ENCODE measurements at places on chromosomes 16 and 17. TPM values are rescaled to one million over a fixed set of nuclear protein-coding genes. Genes with fewer than 3 reads are reported as not detected.

The KRT25 gene
- not detected for polyA plus RNA-seq

The ZNF469 gene
- 0.90 TPM for polyA plus RNA-seq

The SLC16A6 gene
- polyA plus RNA-seq, result 0.60 TPM

The EZH1 gene
- polyA plus RNA-seq, result 33.7 TPM

The LRRC75A gene
- polyA plus RNA-seq, result 8.1 TPM

The LLGL2 gene
- polyA plus RNA-seq, result 6.1 TPM

The MEIOC gene
- polyA plus RNA-seq, result 0.19 TPM

The GPR142 gene
- not detected for polyA plus RNA-seq

The ALDH3A1 gene
- polyA plus RNA-seq, result 0.25 TPM

The HSD17B1 gene
- 0.41 TPM for polyA plus RNA-seq

The PRCD gene
- polyA plus RNA-seq, result not detected

The CD300LB gene
- not detected for polyA plus RNA-seq

The AGRP gene
- not detected for polyA plus RNA-seq

The EPN3 gene
- polyA plus RNA-seq, result not detected

The TTC19 gene
- polyA plus RNA-seq, result 7.6 TPM

The RND2 gene
- 0.81 TPM for polyA plus RNA-seq

DNA sequence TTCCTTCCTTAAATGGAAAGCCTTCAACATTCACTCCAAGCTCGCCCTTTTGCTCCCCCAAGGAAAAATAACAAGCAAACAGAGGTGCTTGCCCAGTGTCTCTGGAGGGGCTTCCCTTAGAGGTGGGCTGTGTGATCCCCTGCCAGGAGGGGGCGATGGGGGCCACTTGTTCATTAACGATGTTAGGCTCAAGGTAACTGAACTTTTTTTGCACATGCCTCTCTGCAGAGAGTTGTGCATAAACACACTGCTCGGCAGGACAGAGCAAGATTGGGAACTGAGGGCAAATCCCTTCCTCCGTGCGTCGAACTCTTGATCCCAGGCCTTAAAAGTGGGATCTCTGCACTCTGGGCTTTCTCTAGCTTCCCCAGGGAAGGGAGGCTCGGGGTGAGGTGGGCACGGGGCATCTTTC, 15.5 kb upstream of the NAGLU start:
- no peak for DNase-seq

GRCh38 chr16:11367483-11367906, 22.2 kb downstream of the RMI2 start:
- DNase-seq, result no peak

DNA sequence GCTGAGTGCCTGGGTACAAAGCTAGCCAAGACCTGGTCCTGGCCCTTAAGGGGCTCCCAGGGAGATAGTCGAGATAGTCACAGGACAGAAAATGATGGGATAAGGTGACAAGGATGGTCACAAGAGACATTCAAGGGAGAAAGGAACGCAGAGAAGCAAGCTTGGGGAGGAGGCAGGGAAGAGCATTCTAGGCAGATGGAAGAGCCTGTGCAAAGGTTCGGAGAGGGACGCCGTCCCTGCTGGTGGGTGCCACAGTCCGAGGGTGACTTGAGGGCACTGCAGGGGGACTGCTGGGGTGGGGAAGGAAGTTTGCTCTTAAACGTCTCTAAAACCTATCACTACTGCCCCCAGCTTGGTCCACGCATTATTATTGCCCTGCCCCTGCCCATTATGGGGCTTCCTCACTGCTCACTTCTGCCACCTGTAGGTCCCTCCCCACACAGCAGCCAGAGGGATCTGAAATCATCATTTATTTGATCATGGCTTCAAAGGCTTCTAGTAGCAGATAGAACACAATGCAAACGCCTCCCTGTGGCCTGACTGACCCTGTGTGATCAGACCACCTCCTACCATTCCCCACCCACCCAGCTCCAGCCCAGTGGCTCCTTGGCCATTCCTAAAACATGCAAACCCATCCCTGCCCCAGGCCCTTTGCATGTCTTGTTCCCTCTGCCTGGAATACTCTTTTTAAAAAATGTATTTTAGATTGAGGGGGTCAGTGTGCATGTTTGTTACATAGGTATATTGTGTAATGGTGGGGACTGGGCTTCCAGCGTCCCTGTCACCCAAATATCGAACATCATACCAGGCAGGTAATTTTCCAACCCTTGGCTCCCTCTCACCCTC, 60.3 kb downstream of the RMI2 start:
- DNase-seq, result peak; percentile 29

- DNase-seq, result no peak
Observed at GRCh38 chr16:73853968-73854367, 442.6 kb upstream of the PSMD7 start.

DNA sequence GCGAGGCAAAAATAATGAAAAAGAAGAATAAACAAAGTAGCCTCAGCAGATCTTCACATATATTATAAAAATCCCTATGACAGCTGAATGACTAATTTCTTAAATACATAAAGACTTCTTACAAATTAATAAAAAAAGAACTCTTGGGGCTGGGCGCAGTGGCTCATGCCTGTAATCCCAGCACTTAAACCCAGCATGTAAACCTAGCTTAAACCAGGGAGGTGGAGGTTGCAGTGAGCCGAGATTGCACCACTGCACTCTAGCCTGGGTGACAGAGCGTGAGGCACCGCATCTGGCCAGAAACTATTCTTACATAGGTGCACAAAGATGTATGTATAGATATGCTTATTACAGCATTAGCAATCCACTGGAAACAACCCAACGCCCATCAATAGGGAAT, 27.7 kb downstream of the C17orf100 start:
- DNase-seq, result no peak

DNA sequence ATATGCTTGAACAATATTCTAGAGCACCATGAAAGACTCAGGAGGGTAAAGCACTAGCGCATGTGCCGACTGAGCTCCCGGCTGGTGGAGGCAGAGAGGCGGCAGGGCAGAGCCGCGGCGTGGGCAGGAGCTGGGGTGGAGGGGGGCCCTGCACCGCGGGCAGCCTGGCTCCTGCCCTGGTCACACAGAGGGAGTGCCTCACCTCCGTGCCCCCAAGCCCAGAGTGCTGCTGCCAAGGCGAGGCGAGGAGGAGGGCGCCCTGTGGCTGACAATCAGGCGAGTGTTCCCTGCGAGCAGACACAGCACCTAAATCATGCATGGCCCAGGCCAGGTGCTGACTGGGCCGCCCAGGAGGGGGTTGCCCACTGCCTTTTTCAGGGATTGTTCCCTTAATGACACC, 105.8 kb upstream of the TNRC6C start:
- DNase-seq, result no peak

- DNase-seq, result no peak
Observed at GRCh38 chr16:56960681-56961281, 969 bp upstream of the CETP start.

DNA sequence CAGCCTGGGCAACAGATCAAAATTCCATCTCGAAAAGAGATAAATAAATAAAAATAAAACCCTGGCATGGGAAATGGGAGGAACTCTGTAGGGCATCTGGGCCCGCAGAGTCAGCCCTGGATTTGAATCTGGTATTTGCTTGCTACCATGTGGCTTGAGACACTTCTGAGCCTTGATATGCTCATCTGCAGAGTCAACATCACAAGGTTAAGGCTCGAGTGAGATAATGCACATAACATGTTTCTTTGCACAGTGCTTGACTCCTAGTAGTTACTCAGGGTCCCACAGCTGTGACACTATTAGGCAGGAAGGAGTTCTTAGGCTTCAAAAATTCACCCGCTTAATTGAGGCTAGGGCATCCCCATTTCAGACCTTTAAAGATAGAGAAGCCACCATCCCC, 21.3 kb downstream of the CDK5RAP3 start:
- no peak for DNase-seq

- no peak for DNase-seq
Observed at GRCh38 chr16:23378256-23378655, 74.7 kb downstream of the COG7 start.

- no peak for DNase-seq
Observed at GRCh38 chr17:6496116-6496481, 51.8 kb downstream of the PIMREG start.

DNA sequence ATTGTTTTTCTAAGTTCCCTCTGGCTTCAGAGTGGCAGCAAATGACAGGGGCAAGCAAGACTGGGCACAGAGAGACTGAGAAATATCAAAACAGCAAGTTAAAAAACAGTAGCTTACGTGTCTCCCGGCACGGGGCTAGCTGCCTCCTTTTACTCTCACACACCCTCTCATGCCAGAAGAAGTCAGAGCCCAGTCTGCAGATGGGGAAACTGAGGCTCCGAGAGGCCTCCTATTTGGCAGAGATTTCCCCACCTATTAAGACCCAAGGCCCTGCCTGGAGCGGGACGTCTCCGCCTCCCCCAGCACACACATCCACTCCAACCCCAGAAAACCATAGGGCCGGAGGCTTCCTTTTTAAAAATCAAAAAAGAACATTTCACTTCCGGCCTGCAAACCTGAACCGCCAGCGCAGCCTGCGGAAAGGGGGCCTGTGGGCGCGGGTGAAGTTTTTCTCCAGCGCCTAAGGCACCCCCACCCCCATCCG, 832 bp downstream of the CARHSP1 start:
- DNase-seq, result no peak

DNA sequence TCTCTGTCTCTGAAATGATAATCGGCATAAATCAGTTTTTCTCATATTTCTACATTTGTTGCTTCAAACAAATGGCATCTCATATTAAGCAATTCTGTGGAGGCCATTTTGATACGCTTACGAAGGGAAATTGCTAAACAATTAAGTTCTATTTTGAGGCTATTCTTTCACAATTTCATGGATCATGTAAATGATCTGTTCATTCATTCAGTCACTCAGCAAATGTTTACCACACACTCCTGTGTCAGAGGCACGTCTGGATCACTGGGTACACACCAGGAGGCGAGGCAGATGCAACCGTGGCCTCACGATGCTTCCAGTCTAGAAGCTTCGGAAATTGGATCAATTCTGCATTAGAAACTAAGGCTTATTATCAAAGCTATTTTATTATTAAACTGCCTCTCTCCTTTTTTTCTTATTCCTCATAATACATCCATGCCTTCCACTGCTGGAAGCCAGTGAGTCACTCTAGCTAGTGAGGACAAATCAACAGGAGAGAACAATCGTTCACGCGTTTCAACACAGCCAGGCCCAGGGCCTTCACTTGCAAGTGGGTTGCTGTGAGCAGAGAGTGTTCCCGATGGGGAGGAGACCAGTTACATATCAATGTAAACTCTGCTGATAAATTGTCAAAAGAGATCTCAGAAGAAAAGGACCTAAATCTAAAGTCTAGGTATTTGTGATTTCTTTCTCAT, 11.3 kb upstream of the SLC39A11 start:
- no peak for DNase-seq

DNA sequence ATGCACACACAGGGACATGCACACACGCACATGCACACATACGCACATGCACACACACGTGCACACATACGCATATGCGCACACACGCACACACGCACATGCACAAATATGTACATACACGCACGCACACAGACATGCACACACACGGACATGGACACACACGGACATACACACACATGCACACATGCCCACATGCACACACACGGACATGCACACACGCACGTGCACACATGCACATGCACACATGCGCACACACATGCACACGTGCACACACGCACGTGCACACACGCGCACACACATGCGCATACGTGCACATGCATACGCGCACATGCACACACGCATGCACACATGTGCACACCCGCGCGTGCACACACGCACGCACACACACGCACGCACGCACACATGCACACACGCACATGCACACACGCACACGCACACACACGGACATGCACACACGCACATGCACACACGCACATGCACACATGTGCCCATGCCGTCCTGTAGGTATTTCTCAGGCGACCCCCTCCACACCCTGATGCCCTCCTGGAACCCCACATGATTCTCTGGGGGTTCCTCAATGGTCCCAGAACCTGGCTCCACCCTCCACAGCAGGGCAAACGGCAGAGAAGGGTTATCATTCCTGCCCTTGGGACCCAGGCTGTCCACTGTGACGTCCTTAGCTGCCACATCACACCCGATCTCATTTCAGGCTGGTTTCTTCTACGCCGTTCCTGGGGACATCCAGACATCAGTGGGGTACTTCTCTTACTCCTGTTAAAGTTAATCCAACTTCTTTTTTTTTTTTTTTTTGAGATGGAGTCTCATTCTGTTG, 9.6 kb upstream of the RBFOX3 start:
- DNase-seq, result no peak

DNA sequence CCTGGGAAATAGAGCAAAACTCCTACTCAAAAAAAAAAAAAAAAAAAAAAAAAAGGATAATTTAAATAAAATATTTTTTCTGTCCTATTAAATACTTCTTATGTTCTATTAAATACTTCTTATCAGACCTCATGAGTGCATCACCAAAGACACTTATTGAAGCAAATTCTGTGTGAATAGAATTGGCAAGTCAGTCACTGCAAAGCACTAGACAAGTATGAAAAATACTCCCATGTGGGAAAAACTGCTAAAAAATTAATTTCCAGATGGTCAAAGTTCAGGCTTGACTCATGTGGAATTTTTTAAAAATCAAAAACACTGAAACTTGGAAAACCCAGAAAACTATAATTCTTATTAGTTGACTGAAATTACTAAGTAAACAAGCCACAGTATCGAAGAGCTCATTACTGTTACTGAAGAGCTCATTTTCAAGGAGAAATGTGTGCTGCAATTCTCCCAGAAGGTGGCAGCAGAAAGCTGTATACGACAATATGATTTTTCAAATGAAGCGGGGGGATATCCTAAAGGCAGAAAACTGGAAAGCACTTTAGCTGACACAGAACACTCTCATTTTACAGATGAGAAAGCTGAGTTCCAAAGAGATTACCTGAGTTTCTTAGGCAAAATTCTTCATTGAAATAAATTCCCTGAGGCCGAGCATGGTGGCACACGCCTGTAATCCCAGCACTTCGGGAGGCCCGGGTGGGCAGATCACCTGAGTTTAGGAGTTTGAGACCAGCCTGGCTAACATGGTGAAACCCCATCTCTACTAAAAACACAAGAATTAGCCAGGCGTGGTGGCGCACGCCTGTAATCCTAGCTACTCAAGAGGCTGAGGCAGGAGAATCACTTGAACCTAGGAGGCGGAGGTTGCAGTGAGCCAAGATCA, 15.9 kb upstream of the FBXO47 start:
- DNase-seq, result peak; percentile 74

GRCh38 chr16:85419503-85420408, 193.4 kb upstream of the GSE1 start:
- no peak for DNase-seq

GRCh38 chr16:74729783-74730683, 29.4 kb upstream of the MLKL start:
- DNase-seq, result no peak

GRCh38 chr17:73824321-73824720, 180.1 kb upstream of the SDK2 start:
- no peak for DNase-seq

GRCh38 chr17:63700528-63701455, 867 bp upstream of the LIMD2 start:
- DNase-seq, result peak; percentile 63

- no peak for DNase-seq
Observed at GRCh38 chr17:46072998-46073397, 73.9 kb downstream of the STH start.

GRCh38 chr17:16817201-16817600, 127.2 kb downstream of the CCDC144A start:
- no peak for DNase-seq

Measured in endothelial cell of umbilical vein (primary cell).